ENCODE measurements at places on chromosomes 7 and 10. TPM values are rescaled to one million over a fixed set of nuclear protein-coding genes. Genes with fewer than 3 reads are reported as not detected.

The TCF7L2 gene
- 10.0 TPM for total RNA-seq

The IDI2 gene
- total RNA-seq = not detected

The TRIM50 gene
- total RNA-seq = under 0.01 TPM

The PRKG1 gene
- total RNA-seq = 0.45 TPM

The AGR2 gene
- 1.0 TPM for total RNA-seq

Measured in mammary epithelial cell (primary cell).